ENCODE measurements at places on chromosomes 3 and 15.

GRCh38 chr3:167507954-167508353 lies 34.1 kb upstream of the SERPINI2 start:
- DNase-seq = no peak

DNA sequence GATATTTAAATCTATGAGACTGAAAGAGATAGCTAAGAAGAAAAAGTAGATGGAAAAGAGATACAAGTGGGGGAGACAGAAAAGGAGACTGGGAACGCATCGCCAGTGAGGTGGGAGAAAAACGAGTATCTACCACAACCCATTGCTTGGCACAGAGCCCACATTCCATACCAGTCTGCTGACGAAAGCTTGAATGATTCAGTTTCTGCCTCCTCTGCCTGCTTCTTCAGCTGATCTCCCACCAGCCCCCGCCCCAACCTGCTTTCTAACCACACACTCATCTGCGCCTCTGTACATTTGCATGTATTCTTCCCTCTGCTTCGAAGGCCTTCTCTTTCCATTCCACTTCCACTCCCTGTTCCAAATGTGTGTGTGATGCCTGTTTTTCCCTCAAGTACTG lies 188.1 kb downstream of the USP13 start:
- DNase-seq = peak; percentile 67

- no peak for DNase-seq
These were observed 15.0 kb upstream of the EOMES start for GRCh38 chr3:27737091-27737490.

DNA sequence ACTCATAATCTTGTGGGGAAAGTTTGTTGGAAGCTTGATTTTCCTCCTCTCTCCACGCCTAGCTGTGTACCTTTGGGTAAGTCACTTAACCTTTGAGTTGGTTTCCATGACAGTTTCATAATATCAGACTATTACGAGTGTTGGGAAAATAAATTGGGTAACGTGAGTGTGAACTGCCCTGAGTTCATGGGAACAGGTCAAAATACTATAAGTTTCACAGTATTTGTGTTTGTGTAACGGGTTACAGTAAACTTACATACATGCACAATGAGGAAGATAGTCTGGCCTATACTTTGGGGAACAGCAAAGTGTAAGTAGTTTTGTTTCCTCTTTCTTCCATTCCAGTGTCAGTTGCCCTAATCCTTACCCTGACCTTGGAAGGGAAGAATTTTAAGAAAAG lies 509.9 kb downstream of the MECOM start:
- DNase-seq = no peak

DNA sequence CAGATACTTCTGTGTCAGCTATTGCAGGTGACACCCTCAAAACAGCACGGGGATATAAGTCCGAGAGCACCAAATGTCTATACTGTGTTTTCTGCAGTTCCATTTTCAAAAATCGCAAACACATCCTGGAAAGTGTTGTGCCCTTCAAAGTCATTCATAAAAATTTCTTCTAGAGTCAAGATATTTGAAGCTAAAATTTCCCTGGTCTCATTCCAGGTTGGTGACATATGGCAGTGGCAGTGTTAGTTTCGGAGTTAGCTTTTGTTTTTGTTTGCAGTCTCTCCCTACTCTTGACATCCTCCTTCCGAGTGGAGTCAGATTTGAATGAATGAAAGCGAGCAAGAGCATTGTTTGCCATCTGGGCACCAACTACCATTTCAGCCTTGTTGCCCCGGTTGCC lies 3.2 kb upstream of the FSIP1 start:
- no peak for DNase-seq

GRCh38 chr3:161500068-161500796 lies 3.6 kb downstream of the OTOL1 start:
- DNase-seq = peak; percentile 54

GRCh38 chr3:46261926-46262594 lies 19.8 kb downstream of the CCR3 start:
- no peak for DNase-seq

- DNase-seq = peak; percentile 92
These were observed 8.2 kb upstream of the C3orf38 start for GRCh38 chr3:88141458-88142083.

Measured in fibroblast of skin of abdomen (primary cell).